ENCODE measurements at places on chromosomes 16 and 17.
A peak's percentile ranks its signal among the peaks of the same experiment; 100 is the strongest.

GRCh38 chr16:86952769-86953168, 364.4 kb downstream of the C16orf95 start:
- DNase-seq: no peak

DNA sequence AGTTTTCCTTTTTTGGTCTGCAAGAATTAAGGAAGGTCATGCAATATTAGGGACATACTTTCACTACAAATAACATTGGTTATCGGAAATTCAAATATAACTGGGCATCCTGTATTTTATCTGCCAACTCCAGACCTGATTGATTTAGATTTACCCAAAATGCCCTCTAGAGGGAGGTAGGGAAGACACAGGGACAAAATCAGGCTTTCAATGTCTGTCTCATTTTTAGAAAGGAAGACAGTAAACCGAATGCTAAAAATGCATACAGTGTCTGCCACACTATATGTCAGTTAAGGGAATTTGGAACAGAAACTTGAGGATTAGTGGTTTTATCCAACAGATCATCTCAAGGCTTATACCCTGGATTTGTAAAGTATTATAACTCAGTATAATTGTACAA, 161.7 kb upstream of the SOX9 start:
- DNase-seq: no peak

DNA sequence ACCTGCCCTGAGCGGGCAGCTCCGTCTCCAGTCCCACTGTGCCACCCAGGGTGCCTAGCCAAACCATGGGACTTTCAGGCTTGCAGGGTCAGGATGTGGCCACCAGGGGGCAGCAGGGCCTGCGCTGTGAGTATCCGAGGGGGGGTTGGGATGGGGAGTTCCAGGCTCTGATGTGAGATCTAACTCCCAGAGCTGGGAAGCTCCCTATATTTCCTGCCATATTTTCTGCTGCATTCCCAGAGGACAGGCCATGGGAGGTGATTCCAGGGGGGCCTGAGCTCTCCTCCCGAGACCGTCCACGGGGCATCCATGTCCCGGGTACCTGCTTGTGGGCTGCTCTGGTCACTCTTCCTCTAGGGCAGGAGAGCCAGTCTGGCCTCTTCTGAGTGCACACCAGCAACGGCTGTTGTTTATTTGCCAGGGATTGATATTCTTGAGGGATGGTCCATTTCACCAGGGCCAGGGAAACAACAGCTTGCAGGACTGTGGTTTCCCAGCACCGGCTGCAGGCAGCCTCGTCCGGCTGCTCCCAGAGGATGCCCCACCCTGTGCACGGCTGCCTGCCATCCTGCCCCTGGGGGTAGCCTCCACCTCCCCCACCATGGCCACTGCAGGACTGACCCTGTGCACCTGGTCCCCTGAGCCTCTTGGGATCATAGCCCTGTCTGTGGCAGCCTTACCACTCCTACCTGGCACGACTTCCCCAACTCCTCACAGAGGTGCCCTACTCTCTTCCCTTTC, 1.2 kb downstream of the GPR142 start:
- DNase-seq: no peak

GRCh38 chr16:19757026-19757425, 39.0 kb downstream of the IQCK start:
- DNase-seq: no peak

DNA sequence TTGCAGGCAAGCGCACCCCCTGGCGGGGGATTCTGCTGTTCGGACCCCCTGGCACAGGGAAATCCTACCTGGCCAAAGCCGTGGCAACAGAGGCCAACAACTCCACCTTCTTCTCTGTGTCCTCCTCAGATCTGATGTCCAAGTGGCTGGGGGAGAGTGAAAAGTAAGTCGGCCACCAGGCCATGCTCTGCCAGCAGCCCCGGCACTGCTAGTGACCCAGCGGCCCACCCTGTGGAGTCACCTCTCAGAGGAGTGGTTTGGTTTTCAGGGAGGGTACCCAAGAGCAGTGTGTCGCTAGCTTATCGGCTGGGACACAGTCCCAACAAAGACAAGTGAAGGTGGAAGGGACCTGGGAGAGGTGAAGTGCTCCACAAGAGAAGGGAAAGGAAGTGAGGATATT, 8.2 kb downstream of the VPS4A start:
- DNase-seq: no peak

GRCh38 chr17:19554393-19554792, 20.7 kb downstream of the SLC47A1 start:
- no peak for DNase-seq

DNA sequence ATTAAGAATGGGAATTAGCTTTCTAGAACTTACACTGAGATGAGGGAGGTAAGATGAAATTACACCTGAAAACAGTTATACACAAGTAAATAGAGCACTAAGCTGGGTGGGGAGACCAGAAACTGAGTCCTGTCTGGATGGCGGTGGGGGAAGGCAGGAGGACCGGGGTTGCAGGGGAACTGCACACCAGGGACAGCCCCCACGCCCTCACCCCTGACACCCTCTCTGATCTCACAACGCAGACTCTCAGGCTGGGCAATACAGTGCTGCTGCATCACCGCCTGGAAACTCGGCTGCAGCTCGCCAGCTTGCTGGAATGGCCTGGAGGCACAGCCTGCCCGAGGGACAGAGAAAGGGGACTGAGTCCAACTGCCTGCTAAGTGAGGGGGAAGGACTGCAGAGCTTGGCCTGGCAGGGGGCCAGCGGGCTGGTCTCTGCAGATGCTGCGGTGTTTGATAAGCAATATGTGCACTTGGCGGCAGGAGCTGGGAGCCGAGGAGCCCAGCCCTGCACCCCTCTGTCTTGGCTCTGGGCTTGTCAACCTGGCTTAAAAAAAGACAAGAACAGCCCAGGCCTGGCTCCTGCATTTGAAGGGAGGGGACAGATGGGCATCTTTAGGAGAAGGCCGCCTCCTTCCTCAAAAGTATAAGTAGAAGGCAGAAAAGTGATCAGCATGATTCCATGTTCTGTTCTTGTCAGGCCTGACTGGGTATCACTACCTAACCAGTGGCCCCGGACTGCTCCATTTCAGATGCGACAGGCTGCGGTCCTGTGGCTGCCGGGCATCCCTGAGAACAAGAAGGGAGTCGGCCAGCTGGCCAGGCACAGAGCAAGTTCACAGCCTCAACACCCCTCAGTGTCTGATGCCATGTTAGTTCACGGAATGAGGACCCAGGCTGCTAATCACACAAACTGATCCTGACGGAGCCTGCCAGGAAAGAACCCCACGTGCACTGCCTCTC, 30.2 kb downstream of the SPHK1 start:
- DNase-seq: peak; percentile 91

- DNase-seq: peak; percentile 93
Observed at GRCh38 chr17:7403043-7403726, 712 bp downstream of the TMEM256 start.

DNA sequence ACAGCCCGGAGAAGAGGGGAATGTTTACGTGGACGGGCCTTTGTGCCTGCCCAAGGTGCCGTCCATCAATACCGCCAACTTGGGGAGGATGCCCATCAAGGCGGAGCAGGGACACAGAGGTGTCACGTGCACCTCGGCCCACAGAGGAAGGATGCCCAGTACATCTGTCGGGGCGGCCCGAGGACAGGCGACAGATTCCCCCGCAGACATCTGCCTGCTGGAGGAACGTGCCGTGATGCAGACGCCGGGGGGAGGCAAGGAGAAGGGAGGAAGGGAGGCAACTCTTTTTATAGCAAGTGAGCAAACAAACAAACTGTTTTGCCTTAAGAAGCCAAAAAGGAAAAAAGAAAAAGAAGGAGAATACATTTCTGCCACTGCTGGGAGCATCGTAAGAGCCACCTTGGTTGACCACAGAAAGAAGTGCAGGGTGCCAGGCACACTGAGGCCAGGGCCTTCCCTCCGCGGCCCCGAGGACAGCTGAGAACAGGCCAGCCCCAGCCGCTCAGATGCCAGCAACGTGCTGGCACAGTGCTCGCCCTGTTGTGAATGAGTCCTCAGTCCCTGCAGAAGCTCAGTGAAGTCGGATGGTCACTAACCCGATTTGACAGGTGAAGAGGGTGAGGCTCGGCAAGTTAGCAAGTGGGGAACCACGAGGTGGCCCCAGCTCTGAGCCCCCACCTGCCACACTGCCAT, 146.4 kb downstream of the RBFOX3 start:
- DNase-seq: no peak

- no peak for DNase-seq
Observed at GRCh38 chr16:49884033-49885015, 28.4 kb upstream of the ZNF423 start.

- no peak for DNase-seq
Observed at GRCh38 chr16:19644877-19645276, 73.2 kb downstream of the KNOP1 start.

- DNase-seq: no peak
Observed at GRCh38 chr16:8924214-8924613, 39.5 kb downstream of the USP7 start.

GRCh38 chr17:63514477-63514876, 8.7 kb upstream of the KCNH6 start:
- no peak for DNase-seq

GRCh38 chr16:81696166-81696960, 82.7 kb upstream of the PLCG2 start:
- no peak for DNase-seq

DNA sequence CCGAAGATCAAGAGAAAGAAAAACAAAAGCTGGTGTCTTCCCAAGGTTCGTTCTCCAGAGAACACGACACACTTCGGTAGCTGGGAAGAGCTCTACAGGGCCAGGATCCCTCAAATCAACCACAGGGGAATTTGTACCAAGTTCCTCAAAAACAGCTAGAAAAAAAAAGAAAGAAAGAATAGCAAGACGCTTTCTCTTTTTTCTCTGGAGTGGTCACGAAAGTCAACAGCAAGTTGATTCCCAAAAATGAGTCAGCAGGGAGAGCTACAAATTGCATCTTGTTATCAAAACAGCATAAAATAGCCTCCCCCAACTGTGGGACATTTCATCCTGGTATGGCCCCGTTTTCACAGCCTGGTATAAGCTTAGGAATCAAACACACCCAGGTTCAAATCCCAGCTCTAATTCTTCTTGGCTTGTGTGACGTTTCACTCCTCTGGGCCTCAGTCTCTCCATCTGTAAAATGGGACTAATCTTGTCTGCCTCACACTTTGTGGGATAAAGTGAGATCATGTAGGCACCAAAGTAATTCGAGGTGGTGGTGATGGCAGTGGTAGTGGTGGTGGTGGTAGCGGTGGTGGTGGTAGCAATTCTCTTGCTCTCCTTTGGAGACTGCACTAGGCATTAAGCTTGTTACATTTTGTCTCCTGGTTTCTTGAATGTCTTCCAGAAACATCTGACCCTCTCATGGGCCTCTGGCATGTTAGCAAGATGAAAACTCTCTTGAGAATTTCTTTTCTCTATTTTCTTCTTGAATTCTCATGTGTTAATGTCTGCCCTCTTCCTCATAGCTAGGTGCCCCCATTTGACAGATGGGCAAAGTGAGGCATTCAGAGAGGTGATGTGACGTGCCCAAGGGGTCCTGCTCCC, 988 bp upstream of the IL21R start:
- no peak for DNase-seq

DNA sequence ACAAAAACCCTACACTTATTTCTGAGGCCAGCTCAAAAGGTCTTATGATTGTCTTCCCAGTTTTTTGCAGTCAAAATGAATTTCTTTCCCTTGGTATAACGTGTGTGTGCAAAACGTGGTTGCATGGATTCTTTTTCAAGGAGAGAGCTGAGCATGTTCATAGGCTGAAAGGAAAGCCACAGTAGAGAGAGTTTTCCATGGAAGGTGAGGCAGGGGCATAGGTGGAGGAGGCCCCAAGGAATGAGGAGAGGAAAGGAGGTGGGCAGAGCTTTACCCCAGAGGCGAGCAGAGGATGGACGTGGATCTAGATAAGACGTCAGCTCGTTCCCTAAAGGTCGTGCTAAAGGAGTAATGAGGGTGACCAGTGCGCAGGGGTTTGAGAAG, 22.8 kb downstream of the TRPV2 start:
- no peak for DNase-seq

DNA sequence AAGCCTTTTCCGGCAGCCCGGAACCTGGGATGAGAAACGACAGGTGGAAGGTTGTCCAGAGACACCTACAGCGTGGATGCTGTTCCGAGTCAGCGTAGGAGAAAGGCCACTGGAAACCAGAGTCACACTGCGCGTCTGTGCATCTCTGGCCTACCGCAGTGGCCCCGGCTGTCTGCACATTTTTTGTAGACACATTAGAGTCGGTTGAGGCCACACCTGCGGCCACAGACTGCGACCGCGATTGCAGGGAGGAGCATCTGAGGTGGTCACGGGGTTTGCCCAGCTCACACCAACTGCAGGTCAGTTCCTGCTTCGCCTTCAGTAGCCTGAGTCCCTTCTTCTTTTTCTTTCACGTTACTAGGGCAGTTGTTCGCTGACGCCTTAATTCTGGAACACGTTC, 52.4 kb downstream of the WDR45B start:
- no peak for DNase-seq

- peak; percentile 74 for DNase-seq
Observed at GRCh38 chr17:27743281-27743885, 56.9 kb downstream of the NOS2 start.

- no peak for DNase-seq
Observed at GRCh38 chr17:37131669-37132611, 183.2 kb downstream of the AATF start.

GRCh38 chr16:9597967-9598730, 506.7 kb downstream of the HAPSTR1 start:
- no peak for DNase-seq

DNA sequence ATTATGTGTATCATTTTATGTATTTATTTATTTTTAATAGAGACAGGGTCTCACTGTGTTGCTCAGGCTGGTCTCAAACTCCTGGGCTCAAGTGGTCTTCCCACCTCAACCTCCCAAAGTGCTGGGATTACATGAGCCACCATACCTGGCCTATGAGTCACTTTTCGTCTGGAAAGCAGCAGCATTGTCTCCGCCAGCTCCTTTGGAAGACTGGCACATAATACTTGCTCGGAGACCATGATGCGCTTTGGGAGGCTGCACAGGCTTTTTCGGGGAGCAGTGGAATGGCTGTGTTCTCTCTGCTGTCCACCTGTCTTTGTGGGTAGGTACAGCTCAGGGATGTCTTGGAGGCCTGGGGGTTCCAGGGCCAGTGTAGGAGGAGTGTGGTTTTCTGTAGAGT, 102.2 kb downstream of the AATF start:
- DNase-seq: no peak

GRCh38 chr17:8475227-8475626, 39.5 kb downstream of the NDEL1 start:
- no peak for DNase-seq

GRCh38 chr16:20268409-20268808, 58.9 kb downstream of the GP2 start:
- no peak for DNase-seq
